ENCODE measurements at places on chromosomes 12 and 14.

- DNase-seq = no peak
Observed at GRCh38 chr14:104100171-104101085, 14.9 kb downstream of the ASPG start.

DNA sequence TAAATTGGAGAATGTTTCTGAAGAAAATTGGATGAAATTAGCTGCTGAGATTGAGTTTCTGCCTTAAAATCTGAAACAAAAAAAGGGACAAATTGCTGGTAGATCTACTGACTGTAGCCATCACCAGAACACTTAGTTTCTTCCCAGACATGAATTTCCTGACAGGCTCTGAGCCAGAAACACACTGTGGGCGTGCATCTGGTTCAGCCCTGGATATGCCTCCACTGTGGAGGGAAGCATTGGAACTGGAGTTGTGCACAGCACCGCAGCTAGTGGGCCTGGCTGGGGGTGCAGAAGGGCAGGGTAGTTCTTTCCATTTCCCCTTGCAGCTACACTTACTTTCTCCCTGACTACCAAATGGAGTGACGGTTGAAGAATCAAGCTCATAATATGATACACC is 31.2 kb downstream of the CREBL2 start:
- DNase-seq = no peak

- DNase-seq = no peak
Observed at GRCh38 chr14:71204231-71204630, 297.0 kb downstream of the PCNX1 start.

- DNase-seq = no peak
Observed at GRCh38 chr12:100437038-100437841, 36.4 kb upstream of the NR1H4 start.

DNA sequence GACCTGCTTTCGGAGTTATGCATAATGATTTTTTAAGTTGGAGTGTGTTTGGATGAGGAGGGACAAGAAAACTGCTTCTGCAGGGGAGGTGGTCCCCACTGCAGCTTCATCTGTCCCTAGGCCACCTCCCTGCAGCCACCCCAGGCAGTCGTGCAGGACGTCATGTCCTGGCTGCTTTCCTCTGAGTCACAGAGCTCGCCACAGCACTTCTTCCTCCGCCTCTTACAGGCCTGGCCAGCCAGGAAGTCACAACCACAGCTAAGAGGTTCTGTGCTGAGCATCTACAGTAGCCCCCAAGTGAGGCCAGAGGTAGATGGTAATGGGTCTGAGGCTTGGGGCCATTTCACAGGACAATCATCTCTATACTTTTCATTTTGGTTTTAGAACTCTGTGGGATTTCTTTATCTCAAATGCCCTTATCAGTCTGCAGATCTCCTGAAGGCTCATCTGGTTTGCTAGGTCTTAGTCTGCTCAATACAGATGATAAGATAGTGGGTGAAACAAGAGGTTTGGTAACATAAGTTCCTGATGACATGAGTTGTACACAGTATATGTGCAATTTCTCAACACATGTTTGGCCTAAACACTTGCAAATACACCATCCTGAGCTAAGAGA is 106.4 kb downstream of the ARF6 start:
- peak; percentile 86 for DNase-seq

- DNase-seq = no peak
Observed at GRCh38 chr12:81257947-81258551, 180.2 kb downstream of the ACSS3 start.

- no peak for DNase-seq
Observed at GRCh38 chr12:120651821-120652220, 11.4 kb downstream of the CABP1 start.

- DNase-seq = no peak
Observed at GRCh38 chr12:75660107-75660530, 148.7 kb upstream of the KRR1 start.

- no peak for DNase-seq
Observed at GRCh38 chr12:108340037-108340436, 926 bp upstream of the CMKLR1 start.

DNA sequence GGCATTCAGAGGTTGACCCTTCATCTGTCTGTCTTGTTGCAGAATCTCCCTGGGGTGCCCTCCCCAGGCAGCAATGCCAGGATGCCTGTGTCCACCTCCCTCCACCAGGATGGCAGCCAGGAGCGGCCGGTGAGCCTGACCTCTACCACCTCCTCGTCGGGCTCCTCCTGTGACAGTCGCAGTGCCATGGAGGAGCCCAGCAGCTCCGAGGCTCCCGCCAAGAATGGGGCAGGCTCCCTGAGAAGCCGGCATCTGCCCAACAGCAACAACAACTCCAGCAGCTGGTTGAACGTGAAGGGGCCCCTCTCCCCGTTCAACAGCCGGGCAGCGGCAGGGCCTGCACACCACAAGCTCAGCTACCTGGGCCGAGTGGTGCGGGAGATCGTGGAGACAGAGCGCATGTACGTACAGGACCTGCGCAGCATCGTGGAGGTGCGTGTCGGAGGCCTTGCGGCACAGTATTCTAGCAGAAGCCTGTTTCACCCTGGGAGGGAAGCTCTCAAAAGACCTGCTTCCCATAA is 23.4 kb downstream of the PLEKHG3 start:
- no peak for DNase-seq

DNA sequence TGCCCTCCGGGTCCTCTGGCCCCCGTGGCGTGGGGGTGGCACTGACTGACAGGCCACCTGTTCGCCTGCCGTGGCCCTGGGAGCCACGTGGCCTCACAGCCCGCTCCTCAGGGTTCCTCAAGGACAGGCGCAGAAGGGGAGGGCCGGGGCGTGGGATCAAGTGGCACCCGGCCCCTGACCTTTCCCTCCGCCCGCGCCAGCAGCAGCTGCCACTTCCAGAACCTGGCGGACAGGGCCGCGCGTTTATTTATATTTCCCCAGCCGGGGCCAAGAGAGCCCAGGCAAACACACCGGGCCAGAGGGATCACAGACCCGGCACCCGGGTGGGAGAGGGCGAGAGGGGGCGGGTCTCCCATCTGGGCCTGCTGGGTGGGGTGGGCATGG is 92.6 kb downstream of the RFLNA start:
- DNase-seq = no peak

DNA sequence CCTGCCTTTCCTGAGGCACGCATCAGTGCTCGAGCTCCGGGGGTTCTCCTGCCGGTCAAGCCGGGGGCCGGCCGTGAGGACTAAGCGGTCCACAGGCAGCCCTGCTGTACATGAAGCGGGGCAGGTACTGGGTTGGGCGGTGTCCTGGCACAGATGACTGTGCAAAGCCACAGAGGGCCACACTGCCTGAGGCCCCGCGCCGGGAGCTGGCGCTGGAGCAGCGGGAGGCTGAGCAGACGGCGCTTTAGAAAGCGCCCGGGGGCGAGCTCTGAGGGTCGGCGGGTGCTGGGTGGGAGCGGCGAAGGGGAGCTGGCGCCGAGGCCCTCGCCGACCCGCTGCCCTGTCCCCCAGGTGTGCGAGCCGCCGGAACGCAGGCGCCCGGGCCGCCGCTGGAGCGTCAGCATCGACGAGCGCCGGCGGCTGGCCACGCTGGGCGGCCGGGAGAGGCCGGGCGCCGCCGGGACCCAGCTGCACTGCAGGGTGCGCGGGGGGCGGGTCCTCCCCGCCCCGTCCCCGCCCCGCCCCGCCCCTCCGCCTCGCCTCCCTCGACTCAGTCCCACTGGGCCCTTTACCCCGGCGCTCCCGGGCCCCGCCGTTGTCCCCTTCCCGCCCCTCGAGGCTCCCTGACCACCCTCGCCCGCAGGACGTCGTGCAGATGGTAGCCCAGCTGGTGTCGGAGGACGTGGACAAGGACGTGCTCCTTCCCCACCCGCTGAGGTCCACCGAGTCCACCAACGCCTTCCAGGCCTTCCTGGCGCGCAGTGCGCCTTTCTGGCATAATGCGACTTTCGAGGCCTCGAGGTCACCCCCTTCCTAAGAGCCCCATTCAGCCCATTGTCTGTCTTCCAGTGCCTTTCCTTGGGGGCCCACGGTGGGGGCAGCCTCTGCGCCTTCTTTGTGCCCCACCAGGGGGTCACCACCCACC is 8.3 kb upstream of the MTA1 start:
- DNase-seq = no peak

- DNase-seq = no peak
Observed at GRCh38 chr12:203462-204260, 10.3 kb downstream of the SLC6A12 start.

DNA sequence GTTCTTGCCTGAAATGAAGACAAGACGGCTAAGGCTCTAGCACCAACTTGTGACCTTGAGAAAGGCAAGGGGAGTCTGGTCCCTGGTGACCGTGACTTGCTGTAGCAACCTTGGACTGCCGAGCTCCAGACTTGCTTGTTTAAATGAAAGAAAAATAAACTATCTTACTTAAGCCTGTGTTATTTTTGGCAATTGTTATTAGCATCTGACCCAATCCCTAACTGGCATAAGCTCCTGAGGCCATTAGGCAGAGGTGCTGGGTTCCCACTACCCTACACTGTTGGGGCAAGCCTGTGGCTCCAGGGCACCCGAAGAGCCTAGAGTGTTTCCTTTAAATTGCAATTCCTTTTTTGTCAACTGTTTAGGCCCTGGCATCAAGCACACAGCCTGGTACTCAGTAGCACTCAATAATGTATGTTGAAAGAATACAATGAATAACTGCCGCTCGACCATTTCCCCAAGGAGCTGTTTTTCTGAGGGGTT is 106.9 kb upstream of the HIF1A start:
- DNase-seq = no peak

- DNase-seq = no peak
Observed at GRCh38 chr14:96121660-96122395, 82.7 kb downstream of the C14orf132 start.

DNA sequence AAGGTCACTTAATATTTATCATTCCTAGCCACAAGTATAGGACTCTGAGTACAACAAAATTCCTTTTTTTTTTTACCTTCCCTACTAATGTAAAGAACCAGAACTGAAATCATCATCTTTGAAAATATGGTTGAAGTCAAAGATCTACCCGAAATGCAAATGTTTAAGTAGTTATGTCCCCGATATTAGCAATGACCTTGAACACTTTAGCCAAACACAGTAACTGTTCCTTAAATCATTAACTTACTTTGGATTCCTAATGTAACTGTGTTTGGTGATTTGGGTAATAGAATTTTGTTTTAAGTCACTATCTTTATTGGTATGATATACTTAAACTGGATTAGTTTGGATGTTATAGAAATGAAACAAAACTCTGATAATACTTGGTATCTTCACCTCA is 14.4 kb downstream of the ITPR2 start:
- DNase-seq = no peak

- no peak for DNase-seq
Observed at GRCh38 chr14:26872515-26873361, 274.9 kb upstream of the NOVA1 start.

DNA sequence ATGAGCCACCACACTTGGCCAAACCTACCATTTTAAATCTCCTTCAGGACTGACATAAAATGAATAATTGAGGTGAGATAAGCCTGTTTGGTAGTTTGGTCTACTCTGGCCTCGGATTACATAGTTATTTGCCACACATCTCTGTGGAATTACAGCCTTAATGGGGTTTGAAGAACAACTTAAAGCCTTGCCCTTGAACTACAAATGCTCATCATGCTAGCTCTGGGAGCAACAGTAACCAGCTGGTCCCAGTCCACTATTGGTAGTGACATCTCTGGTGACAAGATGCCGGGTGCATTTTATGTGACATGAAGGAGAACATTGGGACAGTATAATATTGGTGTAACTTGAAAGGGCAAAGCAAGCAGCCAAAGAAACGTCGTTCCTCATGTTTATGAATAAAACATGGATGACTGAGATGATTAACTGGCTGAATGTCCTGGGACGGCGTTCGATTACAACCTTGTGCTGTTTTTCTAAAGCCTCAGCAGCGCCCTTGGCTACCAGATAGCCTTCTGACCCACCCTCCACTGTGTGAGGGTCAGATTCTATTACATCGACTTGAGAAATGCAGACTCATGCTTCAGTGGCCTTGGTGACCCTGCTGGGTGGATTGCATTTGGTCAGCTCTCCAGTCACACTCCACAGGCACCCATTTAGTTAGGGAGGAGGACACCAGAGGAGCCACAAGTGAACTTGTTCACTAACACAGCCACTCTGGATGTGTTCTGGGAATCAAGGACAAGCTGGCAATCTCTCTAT is 41.5 kb downstream of the BEST3 start:
- DNase-seq = no peak

DNA sequence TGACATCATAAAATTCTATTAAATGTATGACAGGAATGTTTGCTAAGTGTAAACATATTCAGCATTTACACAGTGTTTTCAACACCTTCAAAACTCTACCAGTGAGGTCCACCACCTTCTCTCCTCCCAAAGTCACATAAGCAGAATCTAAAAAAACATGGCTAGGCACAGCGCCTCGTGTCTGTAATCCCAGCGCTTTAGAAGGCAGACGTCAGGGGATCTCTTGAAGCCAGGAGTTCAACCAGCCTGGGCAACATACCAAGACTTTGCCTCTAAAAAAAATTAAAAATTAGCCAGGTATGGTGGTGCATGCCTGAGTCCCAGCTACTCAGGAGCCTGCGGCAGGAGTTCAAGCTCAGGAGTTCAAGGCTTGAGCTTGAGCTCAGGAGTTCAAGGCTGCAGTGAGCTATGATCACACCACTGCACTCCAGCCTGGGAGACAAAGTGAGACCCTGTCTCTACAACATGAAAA is 30.0 kb downstream of the NUMB start:
- DNase-seq = no peak

DNA sequence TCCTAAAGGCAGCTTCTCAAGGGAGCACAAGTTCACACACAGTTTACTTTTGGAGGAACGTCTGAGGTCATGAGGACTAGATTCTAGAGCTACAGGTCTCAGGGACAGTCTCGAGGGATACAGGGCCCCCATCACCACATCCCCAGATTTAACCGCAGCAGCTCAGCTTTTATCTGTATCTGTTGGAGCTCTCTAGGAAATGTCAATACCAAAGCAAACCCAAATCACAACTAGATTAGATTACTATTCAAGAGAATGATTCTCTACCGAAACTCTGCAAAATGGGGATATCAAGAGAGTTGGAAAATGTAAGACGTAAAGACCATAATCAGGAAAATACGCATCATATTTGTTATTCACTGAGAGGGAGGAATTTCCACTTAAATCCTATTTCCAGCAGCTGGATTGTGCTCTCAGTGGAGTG is 4.0 kb upstream of the MYRFL start:
- DNase-seq = no peak

- DNase-seq = no peak
Observed at GRCh38 chr14:20468764-20469241, 403 bp upstream of the PNP start.

DNA sequence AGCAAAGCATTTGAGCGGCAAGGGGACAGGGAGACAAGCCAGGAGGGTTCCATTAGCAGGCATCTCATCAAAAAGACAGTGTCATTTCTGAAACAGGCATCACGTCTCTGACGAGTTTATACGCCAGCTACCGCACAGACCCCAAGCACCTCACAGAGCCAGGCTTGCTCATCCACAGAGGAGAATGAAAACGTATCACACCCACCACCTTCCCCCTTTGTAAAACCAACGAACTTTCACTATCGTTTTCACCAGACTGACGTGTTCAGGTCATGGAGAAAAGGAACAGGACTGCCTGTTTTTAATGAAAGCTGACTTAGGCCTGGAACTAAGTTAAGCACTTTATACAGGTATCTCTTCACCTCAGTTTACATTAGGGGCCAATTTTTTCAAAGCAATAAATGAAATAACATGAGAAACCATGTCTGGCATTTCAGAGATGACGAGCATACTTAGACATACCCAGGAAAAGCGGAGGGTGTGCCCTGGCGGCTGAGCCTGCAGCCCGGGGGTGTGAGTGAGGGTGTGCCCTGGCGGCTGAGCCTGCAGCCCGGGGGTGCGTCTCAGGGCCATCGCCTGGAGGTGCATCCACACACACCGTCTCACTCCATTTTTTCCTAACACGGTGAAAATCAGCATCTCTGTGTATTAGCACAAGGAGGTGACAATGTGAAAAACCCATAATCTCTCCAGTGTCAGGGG is 41.9 kb downstream of the STX2 start:
- peak; percentile 70 for DNase-seq

GRCh38 chr12:107091381-107091780 is 2.0 kb downstream of the CRY1 start:
- no peak for DNase-seq

Measured in CD4-positive, alpha-beta T cell treated with Interleukin-4 for 1 hour (primary cell).